ENCODE measurements at places on chromosomes 2 and 18. TPM values are rescaled to one million over a fixed set of nuclear protein-coding genes. Genes with fewer than 3 reads are reported as not detected.
A peak's percentile ranks its signal among the peaks of the same experiment; 100 is the strongest.

GRCh38 chr2:172962824-172963223, 112.8 kb upstream of the MAP3K20 start:
- no peak for DNase-seq

Gene PARD3B
- total RNA-seq = 21.5 TPM

Gene CHRNA1
- 47.4 TPM for total RNA-seq

Gene SLC9A4
- 0.10 TPM for total RNA-seq

DNA sequence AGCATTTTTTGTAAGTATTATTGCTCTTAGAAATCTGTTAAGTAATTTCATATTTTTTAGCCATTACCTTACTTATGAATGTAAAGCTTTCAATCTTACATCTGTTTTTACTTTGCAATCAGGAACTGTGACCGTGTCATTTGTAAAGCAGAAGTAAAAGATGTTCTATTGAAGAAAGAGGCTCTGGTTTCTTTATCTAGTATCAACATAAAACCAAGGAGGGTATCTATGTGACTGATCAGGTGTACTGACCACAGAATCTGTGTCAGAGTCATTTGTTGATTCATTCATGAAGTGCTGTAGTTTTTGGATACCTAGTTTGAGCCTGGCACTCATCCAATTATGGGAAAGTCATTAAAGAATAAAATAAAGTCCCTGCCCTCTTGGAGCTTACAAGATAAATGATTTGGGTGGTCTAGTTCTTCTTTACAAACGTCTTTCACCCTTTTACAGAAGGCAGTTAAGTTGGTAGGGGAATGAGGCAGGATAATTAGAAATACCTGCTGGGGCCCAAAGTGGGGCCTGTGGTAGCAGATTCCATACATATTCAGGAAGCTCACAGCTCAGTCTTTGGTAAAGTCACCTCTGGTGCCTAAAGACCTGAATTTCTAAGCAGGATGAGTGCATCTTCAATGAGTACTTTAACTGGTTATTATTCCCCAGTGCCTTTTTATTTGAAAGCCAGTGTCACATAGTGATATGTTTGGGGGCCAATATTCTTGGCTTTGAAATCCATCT, 260.6 kb upstream of the NT5C1B start:
- DNase-seq = no peak

- DNase-seq = peak; percentile 17
Observed at GRCh38 chr18:70431203-70431624, 142.4 kb downstream of the SOCS6 start.

DNA sequence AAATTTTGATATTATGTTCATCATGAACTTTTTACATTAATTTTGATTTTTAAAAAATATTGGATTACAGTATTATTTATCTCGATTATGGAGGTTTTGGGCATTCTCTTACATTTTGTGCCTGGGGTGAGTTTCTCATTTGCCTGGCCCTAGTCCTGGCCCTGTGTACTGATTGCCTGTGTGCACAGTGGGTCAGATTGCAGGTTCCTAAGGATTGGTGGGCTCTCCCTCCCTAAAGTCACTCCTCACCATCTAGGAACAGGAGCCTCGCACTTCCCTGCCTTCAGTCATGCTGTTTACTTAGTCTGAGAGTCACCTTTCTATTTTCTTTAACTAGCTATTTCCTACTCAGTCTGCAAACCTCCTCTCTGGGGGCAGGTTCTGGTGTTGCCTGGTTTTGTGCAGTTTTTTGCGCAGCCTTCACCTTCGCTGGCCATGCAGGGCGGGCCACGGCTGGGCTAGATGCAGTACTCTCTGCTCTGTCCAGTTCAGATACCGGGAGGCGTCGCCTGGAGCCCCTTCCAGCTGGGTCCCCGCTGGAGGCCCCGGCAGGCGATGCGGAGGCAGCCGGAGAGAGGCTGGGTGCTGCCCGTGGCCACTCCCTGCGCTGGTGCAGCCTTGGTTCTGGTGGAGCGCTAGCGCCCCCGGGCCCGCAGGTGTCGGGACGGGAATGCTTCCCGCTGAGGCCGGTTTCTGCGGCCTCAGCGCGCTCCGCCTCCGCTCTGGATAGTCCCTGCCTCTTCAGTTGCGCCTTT, 23.3 kb upstream of the MC5R start:
- peak; percentile 82 for DNase-seq

DNA sequence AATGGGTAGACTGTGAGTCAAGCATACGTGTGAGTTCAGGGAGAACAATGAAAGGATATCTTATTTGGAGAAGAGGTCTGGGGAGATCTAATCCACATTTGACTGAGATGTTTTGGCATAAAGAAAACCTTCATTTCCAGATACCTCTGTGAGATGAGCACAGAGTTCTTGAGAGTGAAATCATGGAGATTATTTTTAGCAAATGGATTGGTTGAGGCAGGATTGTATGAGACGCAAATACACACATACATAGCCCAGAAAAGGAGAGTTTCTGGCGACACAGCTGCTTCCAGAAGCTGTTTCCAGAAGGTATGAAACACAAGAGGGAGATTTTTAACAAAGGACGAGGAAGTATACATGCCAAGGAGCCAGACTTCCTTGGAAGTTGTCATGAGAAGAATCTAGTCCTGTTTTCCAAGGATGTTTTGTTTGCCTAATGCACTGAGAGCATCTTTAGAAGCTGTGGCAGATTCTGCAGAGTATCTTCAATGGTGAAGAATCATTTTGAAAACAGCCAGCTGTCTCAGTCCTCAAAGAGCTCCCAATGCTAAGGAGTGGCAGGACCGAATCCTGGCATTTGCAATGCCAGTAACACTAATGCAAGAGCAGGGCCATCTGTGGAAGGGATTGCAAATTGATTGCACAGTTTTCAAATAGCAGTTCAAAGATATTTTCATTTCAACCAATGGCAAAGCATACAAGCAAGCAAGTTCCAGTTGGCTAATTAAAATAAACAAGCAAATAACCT, 177.2 kb downstream of the SETBP1 start:
- peak; percentile 71 for DNase-seq

Gene IL1B
- total RNA-seq = 0.21 TPM

Gene LRRC30
- total RNA-seq = 2.7 TPM

Gene EML6
- total RNA-seq = 10.8 TPM

DNA sequence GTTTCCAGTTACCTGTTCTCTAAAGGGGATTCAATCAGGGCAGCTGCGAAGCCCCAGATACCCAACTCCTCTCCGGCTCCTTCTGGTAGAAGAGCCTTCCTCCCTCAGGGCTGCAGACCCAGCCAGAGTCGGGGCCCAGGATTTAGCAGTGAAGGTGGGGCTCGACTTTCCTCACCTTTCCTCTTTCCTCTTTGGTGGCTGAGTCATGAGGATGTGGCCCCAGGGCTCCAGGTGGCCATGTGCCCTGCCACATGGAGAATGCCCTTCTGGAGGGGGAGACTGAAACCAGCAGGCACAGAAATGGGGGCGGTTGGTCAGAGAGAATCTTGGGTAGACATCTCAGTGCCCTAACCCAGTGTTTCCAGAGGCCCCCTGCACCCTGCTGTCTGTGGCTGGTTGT, 402.6 kb downstream of the NBAS start:
- no peak for DNase-seq

DNA sequence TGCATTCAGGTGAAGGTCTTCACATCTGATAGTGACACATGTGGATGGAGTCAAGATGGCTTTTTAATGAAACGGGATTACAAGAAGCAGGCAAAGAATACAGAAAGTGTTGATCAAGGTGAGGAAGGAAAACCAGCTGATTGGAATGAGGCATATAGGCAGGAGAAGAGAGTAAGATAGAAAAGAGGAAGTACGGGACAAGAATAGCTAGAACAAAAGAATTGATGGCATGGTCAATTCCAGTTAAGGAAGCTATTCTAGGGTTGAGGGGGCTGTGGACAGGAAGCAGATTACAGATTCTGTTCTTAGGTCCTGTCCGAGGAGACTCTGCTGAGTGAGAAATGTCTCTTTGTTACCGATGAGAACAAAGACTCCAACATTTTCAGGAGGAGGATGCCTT, 13.2 kb upstream of the NCK2 start:
- DNase-seq = no peak

Gene UGT1A4
- total RNA-seq = 1.6 TPM

DNA sequence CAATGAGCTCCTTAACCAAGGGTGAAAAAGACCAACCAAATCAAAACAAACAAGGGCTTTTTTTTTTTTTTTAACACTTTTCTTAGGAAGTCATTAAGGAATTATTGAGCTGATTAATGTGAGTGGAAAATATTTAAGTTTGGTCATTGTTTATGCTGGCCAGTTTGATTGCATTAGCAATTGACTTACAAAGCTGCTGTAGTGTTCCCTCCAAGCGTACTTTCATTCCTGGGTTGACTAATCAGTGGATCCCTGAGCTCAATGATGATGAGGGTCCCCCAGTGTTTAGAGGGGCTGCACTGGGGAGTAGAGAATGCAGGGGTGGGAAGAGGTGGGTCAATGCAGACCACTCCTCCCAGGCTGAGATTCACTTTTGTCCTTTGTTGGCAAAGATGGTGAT, 119.3 kb downstream of the PRKCE start:
- no peak for DNase-seq

Gene MTLN
- 86.9 TPM for total RNA-seq

Gene POTEI
- total RNA-seq = 0.21 TPM

GRCh38 chr2:210620456-210620855, 64.1 kb downstream of the CPS1 start:
- no peak for DNase-seq

Gene C1QL2
- total RNA-seq = not detected

- DNase-seq = no peak
Observed at GRCh38 chr2:205176546-205176945, 505.8 kb upstream of the NRP2 start.

Gene CLIP4
- 74.8 TPM for total RNA-seq

Gene C2orf80
- total RNA-seq = not detected

Gene DSG3
- total RNA-seq = 32.3 TPM

Gene LYG2
- not detected for total RNA-seq

DNA sequence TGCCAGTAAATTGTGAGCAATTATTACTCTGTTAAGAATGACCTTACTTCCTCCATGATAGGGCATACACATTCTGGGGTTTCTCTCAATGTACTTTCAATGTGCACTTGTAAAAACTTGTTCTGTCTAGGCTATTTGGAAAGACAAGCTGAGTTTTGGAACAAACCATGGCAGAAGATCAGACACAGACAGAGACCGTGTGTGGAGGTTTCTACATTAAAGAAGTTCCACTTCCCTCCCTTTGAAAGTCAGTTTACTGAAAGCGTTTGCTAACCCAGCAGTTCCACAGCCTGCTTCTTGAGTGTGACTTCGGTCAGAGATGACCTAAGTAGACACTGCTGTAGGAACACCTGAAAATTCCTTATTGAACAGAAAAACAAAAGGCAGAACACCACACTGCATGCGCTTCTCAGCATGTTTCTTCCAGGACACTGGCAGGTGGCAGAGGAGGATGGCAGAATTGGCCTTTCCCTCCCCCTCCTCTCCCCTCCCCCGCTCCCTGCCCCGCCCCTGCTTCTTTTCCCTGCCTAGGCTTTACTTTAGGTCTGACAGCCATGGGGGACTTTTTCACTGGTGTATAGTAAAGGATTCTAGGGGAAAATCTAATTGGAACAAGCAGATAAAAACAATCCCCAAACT, 109.8 kb downstream of the NOL10 start:
- DNase-seq = peak; percentile 58

- no peak for DNase-seq
Observed at GRCh38 chr18:22934789-22935188, 1.7 kb downstream of the RBBP8 start.

- DNase-seq = no peak
Observed at GRCh38 chr2:50103442-50103841, 928.5 kb downstream of the NRXN1 start.

GRCh38 chr2:99256677-99257076, 1.2 kb upstream of the LYG2 start:
- DNase-seq = no peak

Gene REG3G
- total RNA-seq = not detected

GRCh38 chr2:144469798-144470197, 50.1 kb downstream of the ZEB2 start:
- no peak for DNase-seq

DNA sequence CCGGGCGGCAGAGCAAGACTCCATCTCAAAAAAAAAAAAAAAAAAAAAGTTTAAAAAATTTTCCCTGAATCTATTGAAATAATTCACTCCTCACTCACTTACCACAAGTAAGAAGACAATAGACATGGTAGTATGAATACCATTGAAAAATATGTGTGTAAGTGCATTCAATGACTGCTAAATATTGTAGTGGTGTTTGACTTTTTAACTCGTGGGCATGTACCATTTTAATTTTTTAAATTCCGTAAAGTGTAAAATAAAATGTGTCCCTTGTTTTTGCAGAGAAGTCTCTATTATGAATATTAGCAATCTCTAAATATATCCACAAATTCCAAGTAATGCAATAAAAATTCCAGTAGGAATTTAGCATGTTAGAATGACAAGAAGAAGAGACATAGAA, 134.1 kb downstream of the COPS8 start:
- DNase-seq = no peak

Gene CHRND
- total RNA-seq = 34.2 TPM

Gene MDH1B
- total RNA-seq = 0.21 TPM

Gene GALNT3
- 8.7 TPM for total RNA-seq

GRCh38 chr2:202317080-202317857, 51.7 kb downstream of the NOP58 start:
- DNase-seq = peak; percentile 86

Measured in tongue (tissue), 3 donors.